ENCODE measurements at places on chromosomes 2 and 18.

DNA sequence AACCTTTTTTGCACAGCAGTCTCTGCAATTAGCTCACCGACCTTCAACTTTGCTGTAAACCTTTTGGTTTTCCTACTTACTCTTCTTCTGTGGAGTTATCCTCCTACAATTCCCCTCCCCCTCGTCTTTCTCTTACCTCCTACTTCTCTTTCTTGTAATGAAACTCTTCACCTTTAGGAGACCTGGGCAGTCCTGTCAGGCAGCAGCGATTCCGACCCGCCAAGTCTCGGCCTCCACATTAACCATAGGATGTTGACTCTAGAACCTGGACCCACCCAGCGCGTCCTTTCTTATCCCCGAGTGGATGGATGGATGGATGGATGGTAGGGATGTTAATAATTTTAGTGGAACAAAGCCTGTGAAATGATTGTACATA is 8.3 kb downstream of the TBR1 start:
- no peak for DNase-seq

DNA sequence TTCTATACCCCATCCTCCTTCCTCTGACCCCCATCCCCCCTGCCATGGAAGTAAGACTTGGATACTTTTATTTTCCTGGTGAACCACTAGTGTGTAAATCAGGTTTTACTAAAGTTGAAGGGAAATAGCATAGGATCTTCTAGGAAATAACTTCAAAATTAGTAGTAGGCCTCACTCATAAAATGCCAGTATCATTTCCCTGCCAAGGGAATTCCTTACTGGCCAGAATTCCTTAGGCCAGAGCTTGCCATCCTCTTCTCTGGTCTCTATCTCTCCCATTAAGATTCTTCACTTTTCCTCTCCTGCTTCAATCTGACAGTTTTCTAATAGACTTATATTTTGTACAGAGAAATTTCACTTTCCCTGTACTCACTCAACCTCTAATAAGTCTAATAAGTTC is 322.8 kb upstream of the TANK start:
- no peak for DNase-seq

- DNase-seq: no peak
Observed at GRCh38 chr2:196849895-196850294, 40.7 kb upstream of the C2orf66 start.

DNA sequence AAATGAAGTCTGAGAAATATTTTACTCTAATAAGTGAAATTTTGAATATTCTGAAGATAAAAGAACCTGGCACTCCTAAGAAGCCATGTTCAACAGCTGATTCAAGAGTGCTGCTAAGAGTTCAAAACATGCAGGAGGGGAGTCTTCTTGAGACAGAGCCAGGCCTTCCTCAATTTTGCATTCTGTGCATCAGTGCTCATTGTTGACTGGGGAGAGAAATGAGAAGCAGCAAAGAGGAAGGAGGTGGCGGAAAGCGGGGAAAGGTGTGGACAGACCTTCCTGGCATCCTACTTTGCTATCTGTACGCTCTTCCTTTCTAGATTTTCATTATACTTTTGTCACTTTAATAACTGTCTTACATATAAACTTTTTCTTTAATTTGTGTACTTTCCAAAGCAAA is 29.7 kb upstream of the TXNDC2 start:
- no peak for DNase-seq

- no peak for DNase-seq
Observed at GRCh38 chr18:68438983-68439382, 275.9 kb downstream of the TMX3 start.

DNA sequence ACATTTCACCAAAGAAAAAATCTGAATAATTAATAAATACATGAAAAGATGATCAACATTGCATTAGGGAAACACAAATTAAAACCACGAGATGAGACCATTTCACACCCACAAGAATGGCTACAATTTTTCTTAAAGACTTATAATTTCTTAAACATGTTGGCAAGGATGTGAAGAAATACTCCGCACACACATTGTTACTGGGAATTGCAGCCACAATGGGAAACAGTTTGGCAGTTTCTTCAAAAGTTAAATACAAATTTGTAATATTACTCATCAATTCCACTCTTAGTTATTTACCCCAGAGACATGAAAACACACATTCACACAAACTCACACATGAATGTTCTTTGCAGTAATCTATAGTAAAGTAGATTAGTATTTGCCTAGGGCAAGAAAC is 363.3 kb upstream of the SMIM21 start:
- DNase-seq: no peak

DNA sequence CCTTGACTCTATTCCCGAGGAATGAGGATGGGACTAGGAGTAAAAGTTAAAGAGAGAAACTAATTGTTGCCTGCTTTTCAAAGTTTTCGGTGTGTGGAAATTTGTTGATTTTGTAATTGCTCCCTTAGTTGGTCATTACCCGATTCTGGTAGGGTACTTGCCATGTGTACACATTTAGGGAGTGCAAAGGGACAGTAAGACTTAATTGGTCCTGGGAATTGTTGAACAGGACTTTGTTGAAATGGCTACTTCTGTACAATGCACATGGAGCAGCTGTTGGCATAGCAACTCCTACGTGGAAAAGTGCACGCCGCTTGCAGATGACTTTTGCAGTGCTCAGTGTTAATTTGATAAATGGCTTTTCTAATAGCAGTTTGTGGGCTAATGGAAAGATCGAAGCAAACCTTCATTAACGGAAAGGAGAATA is 22.9 kb downstream of the EPAS1 start:
- peak; percentile 19 for DNase-seq

- no peak for DNase-seq
Observed at GRCh38 chr2:229201521-229201920, 69.6 kb downstream of the PID1 start.

- no peak for DNase-seq
Observed at GRCh38 chr2:232887171-232887850, 17.2 kb downstream of the SNORC start.

DNA sequence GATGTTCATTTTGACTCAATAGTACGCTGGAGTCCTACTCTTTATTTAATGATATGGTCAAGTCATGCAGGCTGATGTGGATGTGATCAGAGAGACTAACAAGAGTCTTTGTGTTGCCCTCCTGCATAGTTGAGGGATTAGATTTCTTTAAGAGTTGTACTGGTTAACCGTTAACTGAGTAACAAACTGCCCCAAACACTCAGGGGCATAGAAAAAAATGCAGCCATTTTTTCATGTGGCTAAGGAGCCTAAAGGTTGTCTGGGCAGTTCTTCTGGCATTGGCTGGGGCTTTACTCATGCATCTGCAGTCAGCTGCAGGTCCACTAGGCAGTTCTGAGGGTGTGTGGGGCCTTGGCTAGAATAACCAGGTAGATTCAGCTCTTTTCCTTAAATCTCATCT is 32.5 kb downstream of the DOCK10 start:
- no peak for DNase-seq

GRCh38 chr18:78672862-78673446 is 306.7 kb upstream of the SALL3 start:
- peak; percentile 43 for DNase-seq

DNA sequence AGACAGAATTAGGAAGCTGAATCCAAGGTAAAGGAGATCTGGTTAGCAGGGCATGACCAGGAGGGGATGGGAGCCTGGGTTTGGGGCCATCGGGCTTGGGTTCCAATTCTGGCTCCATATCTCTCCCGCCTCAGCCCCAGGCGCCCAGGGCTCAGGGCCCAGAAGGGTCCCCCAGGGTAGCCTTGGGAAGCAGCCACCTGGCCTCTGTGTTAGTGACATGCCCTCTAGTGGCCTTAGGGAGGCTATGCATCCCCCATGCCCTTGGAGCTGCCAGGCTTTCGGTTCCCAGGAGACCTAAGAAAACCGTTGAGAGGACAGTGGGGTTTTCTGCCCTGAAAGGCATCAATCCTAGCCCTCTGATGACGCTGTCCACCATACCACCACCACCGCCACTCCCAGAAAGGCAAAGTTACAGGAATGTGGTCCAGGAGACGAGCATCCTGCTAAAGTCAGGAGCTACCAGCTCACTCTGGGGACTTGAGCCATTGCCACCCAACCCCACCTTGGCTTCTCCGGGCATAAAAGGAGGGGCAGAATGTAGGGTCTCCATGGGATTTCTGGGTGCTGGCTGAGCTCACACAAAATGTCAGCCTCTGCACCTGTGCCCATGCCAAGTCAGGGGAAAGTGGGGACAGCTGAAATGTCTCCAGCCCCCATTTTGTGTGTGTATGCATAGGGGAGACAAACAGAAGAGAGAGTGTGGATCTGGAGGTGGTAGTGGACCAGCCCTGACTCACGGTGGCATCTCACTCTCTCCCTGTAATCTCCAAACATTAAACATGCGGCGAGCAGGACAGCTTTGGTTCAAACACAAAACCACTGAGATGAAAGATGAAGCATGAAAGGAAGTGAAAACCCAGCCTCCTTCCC is 56.5 kb downstream of the EMX1 start:
- peak; percentile 52 for DNase-seq

- DNase-seq: no peak
Observed at GRCh38 chr2:120709608-120710041, 26.0 kb upstream of the GLI2 start.

GRCh38 chr2:80330527-80331450 is 26.2 kb upstream of the LRRTM1 start:
- no peak for DNase-seq

DNA sequence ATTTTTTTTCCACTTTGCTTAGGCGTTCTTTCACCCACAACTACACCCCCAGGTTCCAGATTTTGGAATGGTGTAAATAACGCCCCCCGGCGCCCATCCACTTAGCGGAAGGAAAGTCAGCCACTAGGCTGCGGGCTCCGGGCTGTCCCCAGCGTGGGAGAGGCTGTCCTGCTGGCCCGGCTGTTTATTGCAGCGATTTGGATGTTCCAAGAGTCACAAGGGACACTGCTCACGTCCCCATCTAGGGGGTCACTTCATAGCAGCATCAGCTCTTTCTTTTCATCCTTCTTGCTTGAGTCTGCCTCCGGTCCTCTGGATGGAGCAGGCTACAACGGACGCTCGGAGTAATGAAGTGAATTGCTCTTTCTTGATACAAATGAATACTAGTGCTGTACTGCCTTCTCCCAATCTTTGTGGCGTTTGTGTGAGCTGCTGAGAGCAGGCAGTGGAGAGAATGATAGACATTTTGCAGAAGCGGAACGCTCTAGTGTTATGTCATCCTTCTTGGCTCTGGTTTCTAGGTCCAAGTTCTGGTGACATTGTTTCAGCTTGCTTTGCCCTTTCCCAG is 50.7 kb upstream of the PAIP2B start:
- DNase-seq: peak; percentile 55

- no peak for DNase-seq
Observed at GRCh38 chr18:38663270-38663669, 1097.7 kb upstream of the CELF4 start.

DNA sequence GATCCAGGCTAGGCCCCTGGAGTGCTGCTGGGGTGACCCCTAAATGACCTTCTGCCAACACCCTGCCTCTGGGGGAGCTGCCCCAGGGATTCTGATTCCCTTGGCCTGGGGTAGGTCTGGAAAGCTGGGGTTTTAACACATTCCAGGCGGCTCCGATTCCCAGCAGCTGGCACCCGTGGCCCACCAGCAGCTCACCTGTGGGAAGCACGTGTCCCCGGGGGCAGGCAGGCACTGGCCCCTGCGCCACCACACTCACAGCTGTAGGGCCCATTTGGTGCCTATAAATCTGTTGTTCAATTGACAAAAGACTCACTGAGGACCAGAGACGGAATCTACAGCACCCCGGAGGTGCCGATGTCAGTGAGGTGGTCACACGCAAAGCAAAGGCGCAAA is 4.1 kb upstream of the KLHL30 start:
- no peak for DNase-seq

DNA sequence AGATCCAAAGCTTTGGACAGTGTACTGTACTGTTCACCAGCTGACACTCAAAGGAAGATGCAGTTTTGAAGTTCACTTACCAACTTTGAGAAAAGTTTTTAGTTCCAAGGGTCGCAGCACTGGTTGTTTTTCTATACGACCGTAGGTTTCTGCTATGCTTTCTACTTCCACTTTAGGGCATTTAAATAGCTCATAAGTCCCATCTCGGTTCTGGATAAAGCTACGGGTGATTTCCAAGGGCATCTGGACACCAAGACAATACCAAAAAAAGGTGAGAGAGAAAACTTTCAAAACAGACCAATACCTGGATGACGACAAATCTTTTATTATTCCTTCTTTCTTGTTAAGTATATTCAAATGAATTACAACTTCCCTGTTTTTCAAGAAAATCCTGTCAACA is 30.3 kb downstream of the C2orf42 start:
- DNase-seq: no peak
